ENCODE measurements at places on chromosomes 16 and 17.

- no peak for DNase-seq
Observed at GRCh38 chr16:53651357-53651756, 52.3 kb downstream of the RPGRIP1L start.

GRCh38 chr17:31060791-31061550, 33.8 kb upstream of the NF1 start:
- no peak for DNase-seq

DNA sequence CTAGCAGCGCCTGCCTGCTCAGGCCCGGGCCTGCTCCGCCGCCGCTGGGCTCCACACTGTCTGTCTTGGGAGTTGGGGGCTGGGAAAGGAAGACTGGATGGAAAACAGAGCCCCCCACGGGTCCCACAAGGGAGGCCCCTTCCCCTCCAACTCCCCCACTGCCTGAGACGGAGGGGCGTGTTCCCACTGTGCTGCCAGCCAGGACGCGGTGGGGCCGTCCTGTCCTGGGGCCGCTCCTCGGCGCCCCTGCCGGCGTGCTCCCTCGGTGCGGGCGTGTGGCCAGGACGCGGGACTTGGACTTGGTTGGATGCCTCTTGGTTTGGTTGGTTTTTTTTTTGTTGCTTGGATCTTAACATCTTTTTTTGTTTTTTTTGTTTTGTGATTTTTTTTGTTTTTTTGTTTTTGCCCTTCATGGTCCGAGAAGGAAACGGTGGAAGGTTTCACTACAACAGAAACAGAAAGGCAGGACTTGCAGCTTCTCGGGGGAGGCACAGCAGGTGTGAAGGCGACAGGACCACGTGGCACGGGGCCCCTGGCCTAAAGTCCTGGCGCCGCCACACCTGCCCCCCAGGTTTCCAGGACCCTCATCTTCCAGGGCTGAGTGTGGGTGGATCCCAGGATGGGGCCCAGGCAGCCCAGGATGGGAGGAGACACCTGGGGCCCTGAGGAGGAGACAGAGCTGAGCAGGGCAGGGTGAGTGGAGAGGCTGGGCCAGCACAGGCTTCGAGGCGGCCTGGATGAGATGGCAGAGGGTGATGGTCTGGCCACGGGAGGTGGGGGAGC, 16.0 kb downstream of the ENGASE start:
- no peak for DNase-seq

DNA sequence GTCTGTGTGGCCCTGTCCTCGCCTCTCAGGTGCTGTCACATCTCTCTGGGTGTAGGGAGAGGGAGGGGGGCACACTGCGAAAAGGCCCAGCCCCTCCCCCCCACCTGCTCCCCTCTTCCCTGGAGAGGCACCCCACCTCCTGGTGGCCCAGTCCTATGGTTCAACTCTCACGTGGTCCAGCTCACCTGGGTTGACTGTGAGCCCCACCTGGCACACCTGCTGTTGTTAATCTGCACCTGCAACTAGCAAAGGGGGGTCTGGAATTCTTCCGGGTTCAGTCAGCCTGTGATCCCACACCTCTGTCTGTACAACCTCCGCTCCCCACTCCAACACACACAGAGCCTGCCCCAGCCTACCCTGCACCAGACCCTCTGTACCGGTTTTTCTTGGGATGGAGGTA, 2.0 kb upstream of the SYNGR2 start:
- no peak for DNase-seq

- no peak for DNase-seq
Observed at GRCh38 chr16:27829975-27830374, 233.5 kb downstream of the GSG1L start.
